ENCODE measurements at places on chromosomes 11 and 22. TPM values are rescaled to one million over a fixed set of nuclear protein-coding genes. Genes with fewer than 3 reads are reported as not detected.

The OR4C46 gene
- total RNA-seq, result not detected

The LGR4 gene
- total RNA-seq, result 8.7 TPM

The MPZL2 gene
- total RNA-seq, result not detected

The RAB36 gene
- 2.4 TPM for total RNA-seq

The RASSF7 gene
- total RNA-seq, result 2.5 TPM

The UPB1 gene
- total RNA-seq, result not detected

The POTEH gene
- total RNA-seq, result not detected

The CARD16 gene
- 38.7 TPM for total RNA-seq

The KLHL35 gene
- total RNA-seq, result 3.0 TPM

The ANO3 gene
- total RNA-seq, result 0.28 TPM
